ENCODE measurements at places on chromosomes 5 and 9.

- DNase-seq, result peak; percentile 19
Measured at GRCh38 chr5:122311497-122311960, 508 bp upstream of the SNCAIP start.

DNA sequence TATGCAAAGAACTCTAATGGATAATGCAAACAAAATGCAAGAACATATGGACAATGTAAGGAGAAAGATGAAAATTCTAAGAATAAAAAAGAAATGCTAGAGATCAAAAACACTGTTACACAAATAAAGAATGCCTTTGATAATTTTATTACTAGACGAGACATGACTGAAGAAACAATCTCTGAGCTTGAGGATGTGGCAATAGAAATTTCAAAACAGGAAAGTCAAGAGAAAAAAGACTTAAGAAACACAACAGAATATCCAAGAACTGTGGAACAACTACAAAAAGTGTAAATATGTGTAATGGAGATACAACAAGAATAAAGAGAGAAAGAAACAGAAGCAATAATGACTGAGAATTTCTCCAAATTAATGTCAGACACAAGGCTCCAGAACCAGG, 140.5 kb upstream of the ACOT12 start:
- DNase-seq, result no peak

DNA sequence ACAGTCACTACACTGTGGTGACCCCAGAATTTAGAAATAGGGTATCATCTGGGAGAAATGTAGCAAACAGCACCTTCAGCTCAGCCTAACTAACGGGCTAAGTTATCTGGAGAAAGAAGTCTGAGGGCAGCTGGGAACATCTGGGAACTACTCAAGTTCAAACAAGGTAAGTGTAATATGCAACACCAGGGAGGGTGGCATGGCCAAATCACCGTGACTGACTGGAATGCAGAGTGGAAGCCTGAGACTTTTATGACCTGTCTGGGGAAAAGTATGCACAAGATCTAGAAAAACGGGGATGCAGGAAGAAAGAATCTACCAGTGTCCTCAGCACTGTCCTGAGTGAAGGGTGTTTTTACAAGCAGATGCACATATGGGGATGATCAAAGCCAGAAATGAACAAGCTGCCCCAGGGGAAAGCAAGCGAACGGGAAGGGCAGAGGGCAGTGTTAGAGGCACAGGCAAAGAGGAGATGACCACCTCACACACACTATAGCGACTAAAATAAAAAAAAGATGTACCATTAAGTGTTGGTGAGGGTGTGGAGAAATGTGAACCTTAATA, 59.9 kb downstream of the SERINC5 start:
- peak; percentile 27 for DNase-seq

- DNase-seq, result no peak
Measured at GRCh38 chr5:59326596-59326995, 566.9 kb downstream of the PDE4D start.

- no peak for DNase-seq
Measured at GRCh38 chr5:177097016-177097985, 10.6 kb downstream of the FGFR4 start.

DNA sequence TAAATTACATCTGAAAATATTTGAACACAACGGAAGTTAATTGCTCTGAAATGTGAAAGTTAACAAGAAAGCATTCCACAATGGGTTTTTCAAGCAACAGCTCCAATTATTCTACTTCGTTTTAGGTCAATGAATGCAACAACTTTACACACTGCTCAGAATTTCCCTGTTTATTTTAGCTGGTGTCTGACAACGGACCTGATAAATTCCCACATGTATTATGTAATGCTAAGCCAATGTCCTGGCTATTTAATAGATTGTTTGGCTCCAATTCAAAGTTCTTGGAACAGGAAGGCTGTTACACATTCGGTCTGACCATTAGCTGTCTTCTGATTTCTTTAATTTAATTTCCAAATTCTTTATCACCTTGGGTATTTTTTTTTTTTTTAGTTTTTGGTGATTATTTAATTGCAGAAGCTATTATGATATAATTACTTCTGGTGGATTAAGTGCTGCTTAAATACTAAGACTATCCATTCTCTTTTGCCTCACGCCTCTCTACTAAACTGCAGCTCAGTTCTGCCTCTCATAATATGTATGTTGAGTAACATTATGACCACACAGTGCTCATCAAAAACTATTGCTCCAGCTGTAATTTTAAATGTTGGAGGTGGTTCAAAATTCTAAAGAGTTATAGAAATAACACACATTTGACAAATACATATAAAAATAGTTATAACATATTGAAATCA, 57.9 kb downstream of the MEF2C start:
- peak; percentile 38 for DNase-seq

GRCh38 chr5:32244017-32244416, 68.7 kb downstream of the MTMR12 start:
- no peak for DNase-seq

- DNase-seq, result no peak
Measured at GRCh38 chr5:81965524-81965923, 6.3 kb upstream of the ATG10 start.

- DNase-seq, result no peak
Measured at GRCh38 chr9:28453918-28454317, 880.6 kb upstream of the C9orf72 start.

DNA sequence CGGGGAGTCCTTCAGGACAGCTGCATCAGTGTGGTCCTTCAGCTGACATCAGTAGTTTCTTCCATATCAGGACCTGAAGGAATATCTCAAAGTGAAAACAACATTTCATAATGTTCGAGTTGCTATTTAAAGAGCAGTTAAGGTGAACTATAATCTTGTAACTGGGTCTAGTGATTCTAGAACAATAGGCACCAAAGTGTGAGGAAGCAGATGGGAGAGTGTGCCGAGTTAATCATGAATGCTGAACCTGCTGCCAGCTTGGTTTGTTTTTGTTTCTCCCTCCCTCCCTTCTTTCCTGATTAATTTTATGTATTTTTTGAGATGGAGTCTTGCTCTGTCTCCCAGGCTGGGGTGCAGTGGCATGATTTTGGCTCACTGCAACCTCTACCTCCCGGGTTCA, 3.6 kb upstream of the PTGR1 start:
- DNase-seq, result no peak
